ENCODE measurements at places on chromosomes 3 and 15.

DNA sequence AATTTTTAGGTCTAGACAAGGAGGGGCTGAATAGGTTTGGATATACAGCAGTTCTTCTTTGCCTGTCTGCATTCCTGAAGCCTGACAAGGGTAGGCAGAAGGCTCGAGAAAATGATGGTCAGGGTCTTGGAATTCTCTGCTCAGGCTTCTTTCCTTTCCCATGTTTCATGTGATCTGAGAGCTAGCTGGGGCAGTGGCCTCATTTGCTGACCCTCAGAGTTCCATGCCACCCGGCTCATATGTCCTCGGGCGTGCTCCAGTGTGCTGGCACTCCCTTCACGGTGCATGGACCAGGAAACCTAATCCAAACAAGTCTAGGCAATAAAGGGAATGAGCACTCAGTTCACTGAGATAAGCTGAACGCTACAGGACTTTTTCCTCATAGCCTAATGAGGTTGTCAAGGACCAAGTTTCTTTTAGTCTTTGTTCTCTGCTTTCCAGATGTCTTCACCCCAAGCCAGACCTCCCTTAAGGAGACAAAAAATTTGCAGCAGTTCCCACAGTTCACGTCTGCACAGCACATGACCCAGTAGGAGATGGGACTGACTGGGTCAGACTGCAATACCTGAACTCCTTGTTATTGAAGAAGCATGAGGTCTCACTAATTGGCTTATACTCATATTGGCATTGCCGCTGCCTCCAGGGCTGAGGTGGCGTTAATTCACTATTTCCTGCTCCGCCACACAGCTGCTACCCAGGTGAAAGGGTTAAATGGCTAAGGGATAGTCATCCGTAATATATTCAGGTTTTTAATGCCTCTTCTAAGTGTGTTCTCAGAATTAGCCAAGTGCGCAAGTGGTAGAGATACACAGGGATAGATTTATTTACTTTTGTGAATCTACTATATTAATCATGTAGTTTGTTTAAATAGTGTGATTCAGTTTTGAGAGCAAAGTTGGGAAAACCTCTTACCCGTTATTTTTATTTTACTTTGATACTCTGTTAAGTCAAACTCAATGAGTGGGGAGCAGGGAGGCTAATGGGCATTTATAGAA, 15.3 kb upstream of the RTP4 start:
- no peak for DNase-seq

GRCh38 chr3:196159526-196159925, 51.7 kb downstream of the ZDHHC19 start:
- no peak for DNase-seq

DNA sequence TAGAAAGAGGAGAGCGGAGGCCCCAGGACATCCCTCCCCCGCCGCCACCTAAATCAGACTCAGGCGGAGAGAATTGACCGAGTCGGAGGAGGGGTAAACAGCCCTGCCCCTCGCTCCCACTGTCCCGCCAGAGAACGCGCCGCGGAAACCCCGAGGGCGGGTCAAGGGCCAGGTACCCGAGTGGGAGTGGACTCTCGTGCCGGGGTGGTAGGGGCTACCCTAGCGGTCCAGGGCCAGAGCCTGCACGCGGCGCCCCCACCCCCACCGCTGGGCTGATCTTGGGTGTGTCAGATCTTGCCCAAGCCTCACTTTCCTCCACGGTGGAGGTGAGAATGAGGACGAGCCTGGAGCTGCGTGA, 19.0 kb downstream of the SPATA12 start:
- no peak for DNase-seq

DNA sequence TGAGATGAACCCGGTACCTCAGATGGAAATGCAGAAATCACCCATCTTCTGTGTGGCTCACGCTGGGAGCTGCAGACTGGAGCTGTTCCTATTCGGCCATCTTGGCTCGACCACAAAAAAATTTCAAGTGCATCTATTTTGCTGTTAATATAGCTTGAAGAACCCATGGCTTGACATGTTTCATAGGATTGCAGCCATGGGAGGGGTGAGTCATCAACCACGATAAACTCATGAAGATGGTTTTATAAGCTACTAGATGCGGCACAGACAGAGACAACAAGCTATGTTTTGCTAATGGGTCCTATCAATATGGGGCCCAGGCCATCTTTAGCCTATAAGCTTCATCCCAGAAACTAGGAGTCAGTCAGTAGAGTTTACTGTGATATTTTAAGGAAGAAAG, 100.4 kb upstream of the PHLDB2 start:
- DNase-seq = no peak

DNA sequence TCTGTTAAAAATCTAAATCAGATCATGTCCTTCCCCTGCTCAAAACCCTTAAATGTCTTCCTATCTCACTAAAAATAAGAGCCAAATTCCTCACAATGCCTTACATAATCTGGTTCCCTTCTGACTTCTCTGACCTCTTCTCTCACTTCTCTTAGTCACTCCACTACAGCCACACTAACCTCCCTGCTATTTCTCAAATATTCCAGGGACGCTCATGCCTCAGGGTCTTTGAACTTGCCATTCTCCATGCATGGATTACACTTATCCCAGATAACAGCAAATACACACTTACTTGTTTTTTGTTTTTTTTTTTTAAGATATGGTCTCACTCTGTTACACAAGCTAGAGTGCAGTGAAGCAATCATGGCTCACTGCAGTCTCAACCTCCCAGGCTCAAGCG, 8.5 kb downstream of the TP53BP1 start:
- DNase-seq = no peak

- DNase-seq = no peak
Observed at GRCh38 chr3:190738636-190739155, 123.8 kb downstream of the GMNC start.

Measured in HS-27A (cell line).